ENCODE measurements at places on chromosomes 7 and 10.

DNA sequence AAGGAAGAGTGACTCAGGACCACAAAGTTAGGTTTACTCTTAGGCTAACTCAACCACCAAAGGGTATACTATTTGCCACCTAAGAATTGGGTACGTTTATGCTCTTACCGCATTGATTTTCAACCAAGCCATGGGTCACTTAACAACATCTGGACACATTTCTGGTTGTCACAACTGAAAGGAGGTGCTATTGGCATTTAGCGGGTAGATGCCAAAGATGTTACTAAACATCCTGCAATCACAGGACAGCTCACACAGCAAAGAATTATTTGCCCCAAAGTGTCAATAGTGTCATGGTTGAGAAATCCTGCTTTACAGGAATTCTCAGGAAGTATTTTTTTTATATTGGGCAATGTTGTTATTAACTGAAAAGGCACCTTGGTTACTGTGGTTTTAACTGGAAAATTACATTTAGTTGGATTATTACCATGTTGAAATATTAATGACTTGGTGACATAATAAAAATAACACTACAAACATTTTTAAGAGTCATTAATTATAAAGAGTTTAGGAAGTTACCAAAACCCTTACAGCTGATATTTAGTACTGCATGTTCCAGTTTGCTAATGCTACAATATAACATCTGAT is 185.0 kb upstream of the TMEM196 start:
- no peak for DNase-seq

DNA sequence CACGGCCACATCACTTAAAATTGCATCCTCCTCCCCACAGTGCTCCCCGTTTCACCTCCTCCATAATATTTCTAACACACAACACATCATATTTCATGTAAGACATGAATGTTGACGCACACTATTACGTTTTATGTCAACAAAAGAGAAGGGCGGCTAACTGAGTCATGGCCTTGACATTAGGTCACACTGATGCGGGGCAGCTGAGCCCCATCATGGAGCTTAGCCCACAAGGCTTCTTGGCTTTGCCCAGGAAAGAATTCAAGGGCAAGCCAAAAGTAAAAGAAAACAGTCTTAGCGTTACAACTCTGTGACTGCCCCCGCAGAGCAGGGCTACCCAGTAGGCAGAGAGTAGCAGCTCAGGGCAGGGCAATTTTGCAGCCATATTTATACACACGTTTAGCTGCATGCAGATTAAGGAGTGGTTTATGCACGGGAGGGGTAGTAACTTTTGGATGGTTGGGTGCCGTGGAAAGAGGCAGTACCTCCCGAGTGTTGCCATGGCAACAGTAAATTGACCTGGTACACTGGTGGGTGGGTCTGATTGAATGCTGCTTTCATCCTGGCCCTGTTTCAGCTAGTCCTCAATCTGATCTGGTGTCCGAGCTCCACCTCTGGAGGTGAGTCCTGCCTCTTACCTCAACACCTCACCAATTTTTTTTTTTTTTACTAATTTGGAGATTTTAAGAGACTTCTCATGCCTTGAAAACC is 156.2 kb upstream of the FRMD4A start:
- no peak for DNase-seq

GRCh38 chr7:107579554-107579884 is 527 bp upstream of the BCAP29 start:
- no peak for DNase-seq

DNA sequence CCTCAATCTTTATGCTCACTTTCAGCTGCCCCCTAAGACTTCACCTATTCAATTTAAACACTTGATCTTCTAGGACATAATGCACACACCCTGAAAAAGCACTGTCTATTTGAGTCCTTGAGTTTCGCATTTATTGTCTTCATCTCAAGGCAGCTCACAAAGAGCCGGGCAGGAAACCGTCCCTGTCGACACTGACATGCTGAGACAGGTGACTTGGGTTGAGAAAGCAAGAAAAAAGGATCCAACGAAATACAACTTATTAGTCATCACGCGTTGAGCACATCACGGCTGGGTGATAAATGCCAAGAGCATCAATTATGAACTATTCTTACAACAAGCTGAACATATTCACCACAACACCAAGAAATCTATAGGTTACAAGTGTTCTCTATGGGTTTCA is 91.1 kb downstream of the CALN1 start:
- DNase-seq: no peak

GRCh38 chr7:99008921-99009530 is 130.7 kb downstream of the TRRAP start:
- no peak for DNase-seq

DNA sequence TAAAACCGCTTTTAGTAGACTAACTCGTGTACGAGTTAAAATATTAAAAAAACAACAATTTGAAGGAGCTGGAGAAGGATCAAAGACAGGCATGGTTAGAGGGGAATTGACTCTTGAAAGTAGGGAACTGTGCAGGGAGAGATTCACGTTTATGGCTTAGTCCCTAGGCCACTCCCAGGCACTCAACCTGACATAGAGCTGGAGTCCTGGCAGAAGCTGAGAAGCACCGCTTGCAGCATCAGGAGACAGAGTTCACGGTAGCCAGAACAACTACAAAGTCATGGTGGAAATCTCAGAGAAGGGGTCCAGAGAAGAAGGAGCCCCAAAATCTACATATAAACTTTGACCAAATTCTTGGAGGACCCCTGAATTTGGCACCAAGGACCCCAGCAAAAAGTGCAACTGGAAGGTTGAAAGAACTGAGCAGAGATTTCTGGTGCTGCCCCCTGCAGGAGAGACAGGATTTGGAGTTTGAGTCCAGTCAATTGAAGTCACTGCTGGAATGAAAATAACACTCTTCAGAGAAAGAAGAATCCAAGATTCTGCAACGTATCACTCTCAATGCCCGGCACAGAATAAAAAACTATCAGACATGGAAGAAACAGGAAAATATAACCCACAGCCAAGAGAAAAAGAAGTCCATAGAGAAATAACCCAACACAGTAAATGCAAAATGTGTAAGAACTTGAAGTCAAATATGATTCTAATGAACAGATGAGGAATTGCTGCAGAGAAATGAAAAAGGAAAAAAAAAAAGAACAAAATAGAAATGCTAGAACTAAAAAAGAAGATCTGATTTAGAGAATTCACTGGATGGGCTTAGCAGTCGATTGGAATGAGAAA is 493.3 kb upstream of the PODXL start:
- DNase-seq: no peak

GRCh38 chr7:122833888-122834570 is 52.2 kb downstream of the CADPS2 start:
- DNase-seq: no peak

DNA sequence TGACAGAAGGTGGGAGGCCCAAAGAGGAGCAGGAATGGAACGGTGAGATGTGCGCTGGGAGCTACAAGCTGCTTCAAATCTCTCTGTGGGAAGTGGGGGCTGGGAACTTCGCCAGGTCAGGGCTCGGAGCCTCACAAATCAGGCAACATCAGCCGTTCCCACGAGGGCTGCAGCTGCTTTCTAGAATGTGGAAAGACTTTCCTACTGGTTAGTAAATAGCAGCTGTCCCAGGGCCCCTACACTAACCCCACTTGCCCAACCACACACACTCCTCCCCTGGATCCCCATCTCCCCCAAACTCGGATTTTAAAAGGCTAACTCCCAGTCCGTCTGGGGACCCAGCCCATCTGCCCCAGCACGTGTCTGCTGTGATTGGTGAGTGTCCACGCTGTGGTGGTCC is 40.6 kb upstream of the PITRM1 start:
- no peak for DNase-seq

GRCh38 chr7:91287371-91288084 is 23.3 kb downstream of the FZD1 start:
- DNase-seq: no peak

- DNase-seq: no peak
Measured at GRCh38 chr7:149369497-149369896, 91.4 kb downstream of the ZNF777 start.

DNA sequence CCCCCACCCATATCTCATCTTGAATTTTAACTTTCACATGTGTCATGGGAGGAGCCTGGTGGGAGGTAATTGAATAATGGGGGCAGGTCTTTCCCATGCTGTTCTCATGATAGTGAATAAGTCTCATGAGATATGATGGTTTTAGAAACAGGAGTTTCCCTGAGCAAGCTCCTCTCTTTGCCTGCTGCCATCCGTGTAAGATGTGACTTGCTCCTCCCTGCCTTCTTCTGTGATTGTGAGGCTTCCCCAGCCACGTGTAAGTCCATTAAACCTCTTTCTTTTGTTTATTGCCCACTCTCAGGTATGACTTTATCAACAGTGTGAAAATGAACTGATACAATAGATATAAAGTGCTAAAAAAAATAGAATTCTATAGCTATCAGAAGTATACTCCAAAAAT is 168.8 kb downstream of the CXCL12 start:
- DNase-seq: no peak

GRCh38 chr10:44936314-44936975 is 23.2 kb upstream of the RASSF4 start:
- DNase-seq: no peak

GRCh38 chr7:8051373-8051772 is 82.8 kb downstream of the GLCCI1 start:
- DNase-seq: no peak

GRCh38 chr7:13725591-13725990 is 263.9 kb downstream of the ETV1 start:
- no peak for DNase-seq

Measured in CD4-positive, alpha-beta T cell treated with Interleukin-4 for 1 hour (primary cell).